Activated CD8-positive, alpha-beta memory T cell treated with anti-CD3 and anti-CD28 coated beads for 24 hours (primary cell): ENCODE measurements at places on chromosomes 13 and 19.

DNA sequence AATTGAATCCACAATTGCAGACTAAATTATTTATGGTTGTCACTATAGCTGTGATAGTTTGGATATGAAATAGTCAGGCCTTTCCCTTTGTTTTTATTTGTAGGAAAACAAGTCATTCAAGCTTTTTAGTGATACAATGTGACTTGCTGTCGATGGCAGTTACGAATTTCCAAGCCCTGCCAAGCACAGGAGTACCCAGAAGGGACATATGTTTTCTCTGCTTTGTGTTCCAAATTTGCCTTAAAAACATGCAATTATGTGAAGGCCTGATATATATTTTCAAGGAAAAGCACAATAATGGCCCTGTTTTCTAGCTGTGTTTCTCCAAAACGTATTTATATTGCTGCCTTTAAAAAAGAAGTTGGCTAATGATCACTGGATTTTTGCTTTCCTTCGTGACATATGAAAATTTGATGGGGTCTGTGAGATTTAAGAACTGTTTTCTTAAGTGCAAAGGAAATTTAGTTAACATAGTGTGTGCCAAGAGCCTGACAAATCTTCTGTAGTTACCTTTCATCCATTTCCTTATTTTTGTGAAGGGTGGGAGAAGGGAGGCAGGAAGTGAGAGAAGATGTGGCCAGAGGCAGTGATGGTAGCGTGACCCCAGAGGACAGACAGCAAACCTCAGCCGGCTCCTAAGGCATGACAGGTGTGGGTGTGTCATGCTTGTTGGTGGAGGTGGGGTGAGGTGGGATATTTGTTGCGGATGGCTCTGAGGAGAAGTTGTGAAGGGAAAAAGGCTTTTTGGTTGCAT lies 79.6 kb downstream of the TEX26 start:
- DNase-seq, result no peak

DNA sequence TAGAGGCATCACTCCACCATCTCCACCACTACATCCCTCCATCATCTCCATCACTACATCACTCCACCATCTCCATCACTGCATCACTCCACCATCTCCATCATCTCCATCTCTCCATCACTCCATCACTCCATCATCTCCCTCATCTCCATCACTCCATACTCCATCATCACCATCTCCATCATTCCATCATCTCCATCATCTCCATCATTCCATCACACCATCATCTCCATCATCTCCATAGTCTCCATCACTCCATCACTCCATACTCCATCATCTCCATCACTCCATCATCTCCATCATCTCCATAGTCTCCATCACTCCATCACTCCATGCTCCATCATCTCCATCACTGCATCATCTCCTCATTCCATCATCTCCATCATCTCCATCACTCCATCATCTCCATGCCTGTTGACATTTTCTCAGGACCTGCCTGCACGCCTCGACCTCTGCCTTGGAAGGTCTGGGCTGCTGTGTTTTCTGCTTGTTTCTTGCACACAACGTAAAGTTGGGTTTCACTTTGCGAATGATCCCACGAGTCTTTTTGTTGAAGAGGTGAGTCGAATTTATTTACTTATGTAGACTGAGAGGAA lies 21.2 kb upstream of the RASA3 start:
- DNase-seq, result no peak

- DNase-seq, result no peak
Measured at GRCh38 chr13:23865026-23865425, 24.2 kb downstream of the MIPEP start.

- peak; percentile 79 for DNase-seq
Measured at GRCh38 chr19:54430306-54431254, 15.3 kb downstream of the TTYH1 start.

DNA sequence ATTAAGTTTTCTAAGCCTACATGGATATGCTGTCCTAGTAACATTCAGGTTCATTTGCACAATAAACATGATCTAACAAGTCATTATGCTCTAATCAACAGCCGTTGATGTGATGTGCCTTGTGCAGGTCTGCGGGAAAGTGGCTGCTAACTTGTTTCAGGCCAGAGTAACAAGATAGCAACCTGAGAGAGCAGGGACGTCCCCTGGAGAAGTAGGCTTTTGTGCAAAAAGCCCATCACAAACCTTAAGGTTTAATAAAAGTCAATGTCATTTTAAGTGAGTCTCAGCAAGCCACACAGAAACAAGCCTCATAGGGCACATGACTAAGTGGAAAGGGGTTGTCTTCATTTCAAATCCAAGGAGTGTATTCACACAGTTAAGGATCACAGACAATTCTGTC lies 17.6 kb downstream of the FOXO1 start:
- DNase-seq, result no peak

- DNase-seq, result no peak
Measured at GRCh38 chr13:98262292-98262691, 85.2 kb upstream of the RNF113B start.

GRCh38 chr19:38095411-38096308 lies 128.4 kb downstream of the DPF1 start:
- peak; percentile 77 for DNase-seq

DNA sequence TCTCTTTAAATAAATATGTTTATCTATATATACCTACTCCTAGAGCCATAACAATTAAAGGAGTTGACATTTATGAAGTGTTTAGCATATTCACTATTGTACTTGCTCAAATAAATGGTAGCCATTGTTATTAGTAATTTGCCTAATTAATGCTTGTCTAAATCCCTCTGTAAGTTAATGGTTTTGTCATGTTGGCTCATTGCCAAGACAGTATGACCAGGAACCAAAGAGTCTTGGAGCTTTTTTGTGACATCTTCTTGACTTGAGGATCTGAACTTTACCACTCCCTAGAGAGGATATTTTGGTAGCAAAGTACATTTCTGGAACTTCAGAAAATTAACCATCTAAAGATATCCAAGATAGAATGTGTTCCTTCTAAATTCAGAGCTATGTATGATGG lies 15.5 kb downstream of the FRY start:
- no peak for DNase-seq

GRCh38 chr13:37460166-37460565 lies 138.4 kb downstream of the POSTN start:
- no peak for DNase-seq

- DNase-seq, result no peak
Measured at GRCh38 chr13:37109051-37109678, 3.7 kb upstream of the CSNK1A1L start.

GRCh38 chr13:75790198-75790970 lies 154.3 kb downstream of the LMO7 start:
- DNase-seq, result no peak
